ENCODE measurements at places on chromosomes 3 and 15.

- DNase-seq, result no peak
Observed at GRCh38 chr3:3288255-3288654, 108.8 kb upstream of the CRBN start.

GRCh38 chr3:64743156-64743886 is 55.5 kb upstream of the ADAMTS9 start:
- no peak for DNase-seq

- DNase-seq, result no peak
Observed at GRCh38 chr3:72538070-72538745, 310.0 kb downstream of the SHQ1 start.

- DNase-seq, result no peak
Observed at GRCh38 chr15:90814191-90814821, 54.1 kb upstream of the FURIN start.

DNA sequence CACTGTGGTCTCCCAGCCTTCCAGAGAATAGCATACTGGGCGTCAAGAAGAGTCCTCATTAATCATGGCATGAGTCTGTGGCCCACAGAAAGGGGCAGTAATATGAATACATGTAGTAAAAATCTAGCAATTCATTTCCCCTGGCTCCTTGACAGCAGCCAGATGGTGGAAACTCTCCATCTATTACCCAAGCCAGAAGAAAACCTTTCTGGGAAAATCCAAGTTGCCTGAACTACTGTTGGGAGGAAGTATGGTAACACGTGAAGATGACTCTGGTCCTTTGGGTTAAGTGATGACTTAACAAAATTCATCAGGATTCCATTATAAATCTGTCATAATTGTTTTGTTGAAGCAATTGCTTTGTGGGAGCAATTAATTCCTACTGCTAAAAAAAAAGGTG is 530.5 kb downstream of the FHIT start:
- DNase-seq, result no peak

DNA sequence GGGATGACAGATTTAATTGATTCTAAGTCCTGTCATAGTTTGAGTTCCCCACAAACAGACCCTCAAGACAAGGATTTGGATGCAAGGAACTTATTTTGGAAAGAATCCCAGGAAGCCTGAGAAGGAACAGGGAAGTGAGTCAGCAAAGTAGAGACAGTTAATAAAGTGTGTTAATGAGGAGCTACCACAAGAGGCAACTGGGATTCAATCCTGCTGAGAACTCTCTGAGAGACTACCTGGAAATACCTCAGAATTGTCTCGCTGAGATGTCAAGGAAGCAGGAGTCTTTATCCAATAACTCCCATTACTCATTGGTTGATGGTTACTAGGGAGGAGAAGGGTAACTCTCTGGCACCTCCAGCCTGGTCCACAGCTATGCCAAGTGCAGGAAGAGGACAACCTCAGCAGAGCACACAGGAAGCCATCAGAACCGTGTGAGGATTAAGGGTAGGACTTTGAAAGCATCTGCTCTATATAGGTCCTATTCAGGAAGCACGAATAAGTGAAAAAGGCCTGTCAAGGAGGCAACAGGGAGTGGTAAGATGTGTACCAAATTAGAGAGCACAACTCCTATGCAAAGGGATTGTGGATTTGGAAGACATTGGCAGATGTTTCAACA is 311.1 kb upstream of the KCNH8 start:
- no peak for DNase-seq

DNA sequence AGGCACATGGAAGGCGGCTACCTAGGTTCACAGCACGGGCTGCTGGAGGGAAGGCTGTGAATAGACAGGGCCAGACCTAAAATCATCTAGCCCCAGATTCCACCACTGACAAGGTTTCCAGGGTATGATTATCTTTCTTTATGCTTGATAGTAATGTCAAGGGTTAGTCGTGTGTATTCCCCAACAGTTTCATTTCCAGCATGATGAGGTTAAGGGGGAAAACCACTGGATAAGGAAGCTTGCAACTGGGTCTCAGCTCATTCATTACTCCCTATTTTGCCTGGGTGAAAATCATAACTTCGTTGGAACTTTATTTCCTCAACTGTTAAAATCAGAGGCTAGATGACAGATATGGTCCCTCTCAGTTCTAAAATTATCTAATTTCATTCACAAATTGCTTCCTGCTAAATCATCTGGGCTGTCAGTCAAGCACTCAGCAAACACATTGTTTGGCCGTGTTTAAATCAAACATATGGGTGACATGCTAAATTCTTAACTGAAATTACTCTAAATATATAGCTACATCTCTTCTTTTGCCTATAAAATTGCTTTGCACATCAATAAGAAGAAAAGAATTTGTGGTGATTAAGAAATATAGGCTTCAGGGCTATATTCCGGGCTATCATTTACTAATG is 111.7 kb downstream of the CYP19A1 start:
- no peak for DNase-seq

- DNase-seq, result peak; percentile 89
Observed at GRCh38 chr15:38453971-38454695, at the start of gene FAM98B. FAM98B (plus strand) TSS chr15:38454127; CDS start chr15:38454162, 35 bp downstream.

GRCh38 chr3:116037954-116038911 is 407.1 kb downstream of the LSAMP start:
- no peak for DNase-seq

DNA sequence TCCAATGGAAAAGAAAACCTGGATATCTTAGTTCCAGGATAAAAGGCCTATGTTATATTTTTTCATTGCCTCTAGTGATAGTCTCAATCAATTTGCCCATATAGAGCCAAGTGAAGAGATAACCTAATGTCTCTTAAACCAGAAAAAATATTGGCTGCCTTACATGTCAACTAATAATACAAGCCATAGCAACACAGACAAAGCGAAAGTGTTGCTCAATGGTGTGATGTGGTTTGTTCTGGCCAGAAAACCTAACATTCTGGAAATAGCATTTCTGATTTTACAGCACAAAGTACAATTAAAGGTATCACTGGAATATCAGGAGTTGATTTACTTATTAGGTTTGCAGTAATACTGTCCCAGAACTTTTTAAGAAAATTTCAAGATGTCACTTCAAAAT is 101.5 kb downstream of the ATP8B4 start:
- no peak for DNase-seq

GRCh38 chr15:85059734-85060133 is 78.1 kb downstream of the PDE8A start:
- DNase-seq, result no peak

GRCh38 chr3:12442654-12443501 is 41.4 kb upstream of the TSEN2 start:
- no peak for DNase-seq

DNA sequence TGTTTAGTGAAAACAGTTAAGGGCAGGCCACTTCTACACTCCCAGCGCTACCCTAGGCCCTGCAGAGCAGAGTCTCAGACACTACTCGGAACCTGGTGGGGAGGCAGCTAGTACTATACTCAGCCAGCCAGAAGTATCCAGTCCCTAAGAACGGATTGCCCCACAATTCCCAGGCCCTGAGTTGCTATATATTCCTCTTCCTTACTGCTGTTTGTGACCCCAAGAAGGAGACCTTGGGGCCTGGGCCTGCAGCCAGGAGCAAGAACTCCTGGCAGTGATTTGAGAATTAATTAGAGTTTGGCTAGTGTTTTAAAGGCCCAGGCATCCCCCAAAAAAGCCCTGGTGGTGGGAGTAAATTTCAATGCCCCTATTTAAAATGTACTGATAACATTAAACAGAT is 87.7 kb downstream of the RBPMS2 start:
- DNase-seq, result no peak

DNA sequence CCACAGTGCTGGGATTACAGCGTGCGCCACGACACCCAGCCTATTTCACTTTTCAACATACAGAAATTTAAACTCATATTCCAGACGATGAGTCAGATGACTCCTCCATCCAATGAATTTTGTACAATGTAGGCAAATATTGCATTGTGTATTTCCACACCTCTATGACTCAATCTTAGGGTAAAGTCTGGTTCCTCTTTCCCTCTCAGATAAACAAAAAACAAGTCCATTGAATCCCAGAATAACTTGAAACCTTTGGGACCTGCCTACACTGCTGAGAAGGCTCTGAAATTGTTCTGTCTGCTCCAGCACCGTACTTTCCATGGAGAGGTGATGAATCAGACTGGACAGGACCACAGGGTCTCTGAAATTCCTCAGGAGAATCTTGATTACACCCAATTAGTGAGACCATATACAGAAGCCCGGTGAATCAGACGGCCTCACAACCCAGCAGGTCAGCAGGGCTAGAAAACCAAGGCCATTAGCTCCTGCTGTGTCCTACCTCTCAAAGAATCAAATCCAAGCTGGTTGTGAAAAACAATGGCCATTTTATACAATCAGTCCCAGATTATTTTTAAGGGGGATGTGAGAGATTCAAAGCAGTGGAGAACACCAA is 112.6 kb downstream of the ERC2 start:
- DNase-seq, result no peak

- no peak for DNase-seq
Observed at GRCh38 chr3:124014366-124014942, 22.5 kb upstream of the ROPN1 start.

GRCh38 chr3:194617827-194618226 is 15.4 kb downstream of the TMEM44 start:
- no peak for DNase-seq

DNA sequence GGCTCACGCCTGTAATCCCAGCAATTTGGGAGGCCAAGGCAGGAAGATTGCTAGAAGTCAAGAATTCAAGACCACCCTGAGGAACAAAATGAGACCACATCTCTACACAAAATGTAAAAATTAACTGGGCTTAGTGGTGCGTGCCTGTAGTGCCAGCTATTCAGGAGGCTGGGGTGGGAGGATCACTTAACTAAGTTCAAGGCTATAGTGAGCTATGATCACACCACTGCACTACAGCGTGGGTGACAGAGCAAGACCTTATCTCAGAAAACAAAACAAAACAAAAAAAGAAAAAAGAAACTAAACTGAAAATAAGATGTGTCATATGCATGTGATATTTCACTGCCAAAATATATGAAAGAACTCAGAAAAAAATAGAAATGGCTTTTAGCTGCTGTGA is 243.3 kb upstream of the CCDC54 start:
- no peak for DNase-seq

- no peak for DNase-seq
Observed at GRCh38 chr3:146818301-146818700, 213.2 kb upstream of the PLSCR5 start.

- DNase-seq, result no peak
Observed at GRCh38 chr15:25089577-25089976, 134.8 kb downstream of the SNRPN start.

DNA sequence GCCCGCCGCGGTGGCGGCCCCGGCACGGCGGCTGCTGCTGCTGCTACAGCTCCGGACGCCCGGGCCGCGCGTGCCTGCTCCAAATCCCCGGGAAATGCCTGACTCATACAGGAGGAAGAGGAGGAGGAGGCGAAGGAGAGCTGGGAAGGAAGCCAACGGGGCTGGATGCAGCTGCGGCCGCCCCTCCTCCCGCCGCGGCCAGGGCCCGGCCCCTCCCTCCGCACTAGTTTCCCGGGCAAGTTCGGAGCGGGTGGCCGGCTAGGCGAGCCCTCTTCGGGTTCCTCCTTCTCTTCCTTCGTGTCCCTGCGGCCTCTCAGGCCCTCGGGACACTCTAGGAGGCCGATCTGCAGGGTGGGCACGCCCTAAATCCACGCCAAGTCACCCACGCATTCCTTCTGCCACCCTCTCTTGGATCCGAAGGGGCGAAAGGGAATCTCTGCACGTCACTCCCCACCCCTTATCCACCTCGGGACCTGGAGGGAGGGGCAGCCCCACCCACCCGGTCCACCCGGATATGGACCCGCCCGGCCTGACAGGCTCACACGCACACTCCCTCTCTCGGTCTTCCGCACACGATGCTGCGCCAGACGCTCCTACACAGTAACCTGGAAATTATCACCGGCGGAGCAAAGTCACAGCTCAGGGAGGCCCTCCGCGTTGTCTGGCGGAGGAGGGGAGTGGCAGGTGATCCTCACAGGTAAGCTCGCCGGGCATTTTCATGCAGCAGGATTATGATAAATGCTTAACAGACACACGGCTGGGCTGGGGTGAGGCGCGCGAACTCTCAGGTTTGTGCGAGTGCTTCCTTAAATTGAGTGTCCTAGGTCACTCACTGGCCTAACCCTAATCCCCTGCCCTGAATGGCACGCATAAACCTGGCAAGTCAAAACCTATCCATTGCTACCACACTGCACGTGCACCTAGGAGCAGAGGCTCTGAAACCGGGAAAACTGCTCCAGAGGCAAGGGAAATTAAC is at the start of the genes OSBPL10 and ZNF860:
OSBPL10 (minus strand) TSS at position 57 of the 976 bp plus-strand sequence. CDS start 83 bp downstream, outside the sequence.
ZNF860 (plus strand) TSS at position 545 of the 976 bp plus-strand sequence. CDS start 7,330 bp downstream, outside the sequence.
- no peak for DNase-seq

DNA sequence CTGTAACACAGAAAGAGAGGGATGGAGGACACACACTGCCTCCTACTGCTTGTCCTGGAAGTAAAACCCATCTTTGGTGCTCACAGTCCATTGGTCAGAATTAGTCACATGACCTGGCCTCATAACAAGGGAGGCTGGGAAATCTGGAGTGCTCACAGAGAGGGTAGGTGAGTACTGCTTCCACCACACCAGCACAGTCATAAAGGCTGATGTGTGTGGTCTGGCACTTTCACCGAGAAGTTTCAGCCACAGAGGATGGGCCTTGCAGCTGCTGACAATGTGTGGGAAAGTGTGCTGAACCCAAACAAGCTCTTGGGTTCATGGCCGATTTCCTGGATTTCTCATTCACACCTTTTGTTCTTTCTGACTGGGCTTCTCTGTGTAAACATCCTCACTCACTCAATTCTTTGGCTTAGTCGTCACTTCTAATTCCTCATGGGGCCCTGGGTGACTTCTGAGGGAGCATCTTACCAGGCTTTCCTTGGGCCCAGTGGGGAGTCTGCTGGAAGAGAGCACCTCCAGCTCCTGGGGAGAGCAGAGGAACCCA is 100.7 kb downstream of the ASB7 start:
- no peak for DNase-seq

DNA sequence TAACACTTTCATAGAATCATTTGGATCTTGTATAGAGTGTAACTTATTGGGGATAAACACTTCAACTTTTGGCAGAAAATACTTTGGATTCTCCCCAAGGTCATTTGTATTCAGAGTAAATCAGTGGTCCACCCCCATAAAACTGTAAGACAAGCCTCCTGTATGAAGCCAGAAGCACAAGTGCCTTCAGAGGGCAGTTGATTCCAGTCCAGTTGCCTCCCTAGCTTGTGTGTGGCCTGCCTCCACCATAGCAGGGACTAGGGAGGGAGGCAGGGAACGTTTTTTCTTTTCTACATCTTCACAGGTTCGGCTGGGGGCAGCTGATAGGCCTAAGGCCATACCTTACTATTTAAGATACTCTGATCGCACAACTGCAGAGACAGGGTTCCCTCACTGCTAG is 11.6 kb downstream of the GORASP1 start:
- no peak for DNase-seq

DNA sequence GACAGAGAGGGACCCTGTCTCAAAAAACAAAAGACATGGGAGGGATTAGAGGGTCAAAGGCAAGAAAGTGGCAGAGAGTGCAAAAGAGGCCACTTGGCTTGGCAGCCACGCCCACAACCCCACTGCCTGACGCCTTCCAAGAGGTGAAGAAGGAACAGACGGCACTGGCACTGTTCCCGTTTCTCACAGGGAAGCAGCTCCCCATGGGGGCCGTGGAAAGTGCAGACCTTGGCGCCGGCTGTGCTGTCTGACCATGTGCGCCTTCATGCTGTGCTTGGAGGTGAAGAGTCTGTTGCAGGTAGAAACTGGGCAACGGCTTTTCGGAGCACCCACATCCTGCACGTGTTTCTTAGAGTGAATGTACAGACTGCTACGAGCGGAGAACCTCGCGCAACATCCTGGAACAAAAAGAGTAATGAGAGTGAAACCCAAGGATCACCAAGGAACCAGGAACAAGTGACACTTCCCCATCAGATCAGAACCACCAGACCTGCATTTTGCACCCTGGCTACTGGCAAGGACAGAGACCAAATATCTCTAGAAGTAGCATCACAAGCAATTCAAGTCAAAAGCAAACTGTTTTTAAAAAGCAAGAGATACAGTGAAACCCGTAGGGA is 9.7 kb downstream of the ZXDC start:
- no peak for DNase-seq

GRCh38 chr3:10524270-10524669 is 18.9 kb upstream of the ATP2B2 start:
- DNase-seq, result no peak
